ENCODE measurements at places on chromosomes 7 and 10. TPM values are rescaled to one million over a fixed set of nuclear protein-coding genes. Genes with fewer than 3 reads are reported as not detected.

Gene NPSR1
- total RNA-seq, result not detected

Gene ELOVL3
- total RNA-seq, result not detected

- DNase-seq, result peak; percentile 30
Observed at GRCh38 chr7:145957160-145957890, 159.3 kb upstream of the CNTNAP2 start.

Gene CNNM1
- total RNA-seq, result 0.72 TPM

Gene MYL7
- not detected for total RNA-seq

Gene MYH16
- not detected for total RNA-seq

Gene TAS2R4
- 4.1 TPM for total RNA-seq

- no peak for DNase-seq
Observed at GRCh38 chr10:1638889-1639419, 98.4 kb downstream of the ADARB2 start.

- peak; percentile 11 for DNase-seq
Observed at GRCh38 chr7:31043051-31043471, 9.0 kb upstream of the ADCYAP1R1 start.

DNA sequence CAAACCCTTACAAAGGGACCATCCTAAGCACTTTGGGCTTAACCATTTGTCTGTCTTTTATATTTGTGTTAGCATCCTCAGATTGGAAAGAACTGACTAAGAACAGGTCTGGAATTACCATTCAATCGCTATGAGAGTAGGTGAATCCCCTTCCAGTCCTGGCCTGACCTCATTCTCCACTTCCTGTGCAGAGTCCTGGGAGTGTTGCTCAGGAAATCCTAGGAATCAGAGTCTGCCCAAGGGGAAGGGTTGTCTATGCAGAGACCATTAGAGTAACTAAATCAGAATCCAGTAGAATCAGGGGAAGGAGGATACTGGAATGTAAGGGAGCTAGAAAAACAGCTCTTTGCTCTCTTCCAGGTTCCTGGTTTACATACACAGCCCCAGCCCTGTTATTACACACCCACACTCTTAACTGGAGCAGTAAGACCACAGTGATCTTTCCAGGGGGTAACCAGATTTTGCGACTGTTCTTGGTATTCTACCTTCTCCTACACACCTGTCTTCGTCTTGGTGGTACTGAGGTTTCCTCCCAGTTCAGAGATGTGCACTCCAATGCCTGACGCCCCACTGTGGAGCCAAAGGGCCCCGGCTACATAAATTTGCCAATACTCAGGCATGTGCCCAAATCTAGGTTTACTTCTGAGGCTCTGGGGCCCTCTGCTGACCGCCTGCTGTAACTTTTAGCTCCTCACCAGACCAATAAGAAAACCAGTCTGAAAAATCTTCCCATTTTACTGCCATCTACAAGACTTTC lies 103.7 kb downstream of the RNF216 start:
- DNase-seq, result peak; percentile 71

DNA sequence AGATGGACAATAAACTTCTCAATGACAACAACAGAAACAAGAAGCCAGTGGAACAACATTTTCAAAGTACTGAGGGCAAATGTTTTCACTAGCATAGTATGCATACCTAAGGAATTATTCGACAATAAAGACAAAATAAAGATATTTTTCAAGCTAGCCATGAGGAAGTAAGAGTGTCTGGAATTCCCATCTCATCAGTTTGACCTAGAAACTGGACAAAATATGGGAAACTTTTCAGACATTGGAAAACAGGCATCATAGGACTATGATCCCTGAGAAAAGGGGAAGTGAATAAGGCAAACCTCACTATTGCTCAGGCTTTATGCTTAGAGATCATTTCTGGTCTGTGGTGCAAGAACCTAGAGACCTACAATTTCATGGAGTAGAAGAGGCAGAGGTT lies 86.3 kb downstream of the OAT start:
- no peak for DNase-seq
